Smooth muscle cell of bladder (primary cell): ENCODE measurements at places on chromosomes 13 and 19. TPM values are rescaled to one million over a fixed set of nuclear protein-coding genes. Genes with fewer than 3 reads are reported as not detected.

NLRP5 gene
- not detected in 2 replicates for total RNA-seq

FLT3LG gene
- total RNA-seq = 2.8 and 3.4 TPM in 2 replicates

YIPF2 gene
- 119 and 153 TPM in 2 replicates for total RNA-seq

GFY gene
- total RNA-seq = not detected in 2 replicates

CGB1 gene
- total RNA-seq = not detected in 2 replicates

CNN1 gene
- 7.5 and 16.5 TPM in 2 replicates for total RNA-seq

CBY2 gene
- total RNA-seq = not detected in 2 replicates

CD33 gene
- total RNA-seq = not detected in 2 replicates

UNC13A gene
- total RNA-seq = 0.28 TPM in 2 replicates

ZNF440 gene
- total RNA-seq = 7.5 and 7.7 TPM in 2 replicates

ZNF329 gene
- total RNA-seq = 12.5 and 13.1 TPM in 2 replicates

JAK3 gene
- 1.00 and 2.3 TPM in 2 replicates for total RNA-seq

SYNGR4 gene
- not detected in 2 replicates for total RNA-seq

SLC1A5 gene
- total RNA-seq = 249 and 255 TPM in 2 replicates

DENND1C gene
- not detected in 2 replicates for total RNA-seq

SH2D3A gene
- total RNA-seq = 0.28 TPM in 1 of 2 replicates, not detected in the other

ZNF382 gene
- 6.4 and 7.0 TPM in 2 replicates for total RNA-seq

COX6B1 gene
- 495 and 644 TPM in 2 replicates for total RNA-seq

TMEM255B gene
- total RNA-seq = 0.71 and 1.4 TPM in 2 replicates

TRIM13 gene
- 17.5 and 25.1 TPM in 2 replicates for total RNA-seq

CEACAM21 gene
- total RNA-seq = not detected in 2 replicates

ICAM1 gene
- 6.3 and 13.2 TPM in 2 replicates for total RNA-seq

MEIS3 gene
- 81.5 and 86.7 TPM in 2 replicates for total RNA-seq

CEACAM20 gene
- not detected in 2 replicates for total RNA-seq

GPR4 gene
- total RNA-seq = not detected in 2 replicates

CEACAM3 gene
- total RNA-seq = not detected in 2 replicates

GNA15 gene
- under 0.01 TPM in 1 of 2 replicates, not detected in the other for total RNA-seq

HIF3A gene
- 0.14 and 0.28 TPM in 2 replicates for total RNA-seq
